ENCODE measurements at places on chromosomes 2 and 18. TPM values are rescaled to one million over a fixed set of nuclear protein-coding genes. Genes with fewer than 3 reads are reported as not detected.

The HOXD11 gene
- total RNA-seq: 0.40 TPM

DNA sequence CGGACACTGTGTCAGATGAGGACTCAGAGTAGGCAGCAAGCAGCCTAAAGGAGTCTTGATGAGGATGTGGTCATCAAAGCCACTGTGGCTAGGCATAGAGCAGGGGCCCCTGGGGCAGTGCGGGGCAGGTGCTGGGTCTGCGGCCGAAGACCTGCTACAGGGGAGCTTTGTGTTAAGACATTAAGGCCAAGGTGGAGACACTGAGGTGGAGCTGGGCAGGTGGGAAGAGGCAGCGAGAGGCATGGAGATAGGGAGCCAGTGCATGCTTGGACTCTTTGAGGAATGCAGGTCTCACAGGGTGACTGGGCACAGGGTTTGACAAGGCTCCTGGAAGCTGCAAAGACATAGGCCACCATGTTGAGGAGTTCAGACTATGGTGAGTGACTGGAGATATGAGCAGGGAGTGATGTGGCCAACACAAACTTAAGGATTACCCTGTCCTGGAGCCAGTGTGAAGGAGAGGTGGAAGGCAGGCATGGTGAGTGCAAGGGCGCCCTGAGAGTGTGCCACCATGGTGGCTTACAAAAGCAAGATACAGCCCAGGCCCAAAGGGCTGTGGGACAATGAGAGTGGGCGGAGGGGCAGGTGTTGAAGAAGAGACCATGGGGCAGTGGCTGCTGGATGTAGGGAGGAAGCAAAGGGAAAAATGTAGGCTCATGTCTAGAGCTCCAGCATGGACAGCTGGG lies 450.9 kb upstream of the HS6ST1 start:
- DNase-seq: peak; percentile 44

GRCh38 chr2:11695576-11695975 lies 25.6 kb upstream of the NTSR2 start:
- DNase-seq: no peak

DNA sequence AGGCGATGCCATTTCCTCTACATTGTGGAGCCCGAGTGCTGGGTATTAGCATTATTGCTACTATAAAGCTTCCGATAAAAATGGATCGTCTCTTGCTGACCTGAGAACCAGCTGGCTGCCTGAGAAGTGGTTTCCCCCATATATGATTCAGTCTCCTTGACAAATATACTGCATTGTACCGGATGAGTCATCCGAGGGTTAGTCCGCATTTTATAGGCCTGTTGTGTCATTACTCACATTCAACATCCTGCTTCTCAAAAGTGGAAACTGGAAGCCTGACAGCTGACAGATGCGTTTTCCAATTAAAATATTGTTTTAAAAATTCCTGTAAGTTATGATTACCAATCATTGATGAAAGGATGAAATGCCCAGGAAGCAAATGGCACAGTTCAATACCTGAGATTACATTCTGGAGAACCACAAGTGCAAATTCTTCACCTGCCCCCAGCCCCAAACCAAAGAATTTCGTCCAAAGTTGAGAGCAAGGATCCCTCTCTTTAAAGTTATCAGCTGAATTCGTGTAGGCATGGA lies 65.7 kb downstream of the SPRED2 start:
- DNase-seq: no peak

GRCh38 chr2:85134255-85134895 lies 1.2 kb downstream of the TCF7L1 start:
- DNase-seq: peak; percentile 75

GRCh38 chr2:58794103-58794502 lies 553.0 kb upstream of the FANCL start:
- no peak for DNase-seq

GRCh38 chr2:111100087-111100764 lies 20.5 kb upstream of the BCL2L11 start:
- DNase-seq: no peak

DNA sequence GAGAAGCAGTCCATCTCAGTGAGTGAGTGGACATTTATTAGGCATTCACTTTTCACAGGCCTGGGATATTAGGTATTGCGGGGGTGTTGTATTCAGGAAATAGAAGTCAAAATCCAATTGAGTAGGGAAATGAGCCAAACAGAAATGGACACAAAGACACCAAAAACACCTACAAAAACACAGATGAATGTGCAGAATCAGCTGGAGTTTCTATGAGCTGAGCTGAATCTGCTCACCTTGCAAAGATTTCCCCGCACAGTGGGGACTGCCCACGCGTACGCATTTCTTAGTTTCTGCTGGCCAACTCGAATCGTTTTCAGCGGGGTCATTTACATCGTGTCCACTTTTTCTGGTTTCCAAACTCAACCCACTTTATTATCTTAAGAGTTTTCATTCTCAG lies 160.0 kb downstream of the BCL2 start:
- DNase-seq: no peak

- no peak for DNase-seq
These were observed 556.3 kb downstream of the ARHGAP15 start for GRCh38 chr2:143685421-143686078.

- no peak for DNase-seq
These were observed 153.3 kb upstream of the OTX1 start for GRCh38 chr2:62897187-62897827.

GRCh38 chr2:143530758-143531157 lies 401.5 kb downstream of the ARHGAP15 start:
- no peak for DNase-seq

- peak; percentile 63 for DNase-seq
These were observed 28.8 kb downstream of the PSD4 start for GRCh38 chr2:113202305-113203216.

GRCh38 chr2:10002681-10003080 lies 40.7 kb upstream of the KLF11 start:
- DNase-seq: no peak

DNA sequence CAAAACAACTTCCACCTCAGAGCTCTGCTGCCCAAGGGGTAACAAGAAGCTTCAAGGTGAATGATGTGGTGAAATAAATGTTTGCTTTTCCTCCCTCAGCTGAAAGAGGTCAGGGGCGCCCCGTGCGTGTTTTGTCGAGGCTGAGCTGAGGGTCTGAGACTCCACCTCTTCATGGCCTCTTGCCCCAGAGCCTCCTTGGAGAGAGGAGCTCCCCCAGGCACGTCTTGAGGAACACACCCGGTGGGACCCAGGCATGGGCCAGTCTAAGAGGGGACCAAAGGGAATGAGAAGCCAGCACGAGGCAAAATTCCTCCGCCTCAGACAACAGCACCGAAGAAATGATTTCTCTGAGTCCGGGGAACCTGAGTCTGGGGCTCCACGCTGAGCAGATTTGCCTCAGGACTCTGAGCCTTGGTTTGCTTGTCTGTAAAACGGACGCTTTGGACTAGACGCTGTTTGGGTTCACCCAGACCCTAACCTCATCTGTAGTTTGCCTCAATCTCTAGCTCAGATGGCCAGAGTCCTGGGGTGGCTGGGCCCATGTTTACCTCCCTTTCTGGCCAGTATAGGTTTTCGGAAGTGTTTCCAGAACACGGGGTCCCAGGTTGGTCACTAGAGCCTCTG lies 56.4 kb upstream of the ODC1 start:
- DNase-seq: peak; percentile 37

The ZBTB14 gene
- total RNA-seq: 16.7 TPM

GRCh38 chr18:50192995-50193795 lies 1.8 kb downstream of the MYO5B start:
- DNase-seq: no peak

DNA sequence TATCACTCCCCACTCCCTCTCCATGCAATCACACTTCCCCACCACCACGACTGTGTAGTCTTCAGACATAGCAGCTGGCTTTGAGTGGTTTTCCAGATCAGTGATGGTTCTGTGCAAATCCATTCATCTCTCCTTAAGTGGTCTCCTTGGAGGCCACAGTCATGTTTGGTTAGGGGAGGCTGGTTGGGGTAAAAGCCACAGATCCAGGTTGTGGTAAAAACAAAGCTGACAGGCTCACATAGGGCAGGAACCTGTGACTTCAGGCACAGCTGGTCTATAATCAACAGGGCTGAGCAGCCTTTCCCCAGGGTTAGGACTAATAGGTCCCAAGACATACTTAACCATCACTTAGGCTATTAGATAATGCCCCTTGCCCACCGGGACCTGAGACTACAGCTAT lies 46.2 kb upstream of the FZD7 start:
- no peak for DNase-seq

GRCh38 chr2:146366276-146366675 lies 1478.6 kb upstream of the ACVR2A start:
- DNase-seq: no peak

The CIDEA gene
- 5.0 TPM for total RNA-seq

The EN1 gene
- total RNA-seq: not detected

DNA sequence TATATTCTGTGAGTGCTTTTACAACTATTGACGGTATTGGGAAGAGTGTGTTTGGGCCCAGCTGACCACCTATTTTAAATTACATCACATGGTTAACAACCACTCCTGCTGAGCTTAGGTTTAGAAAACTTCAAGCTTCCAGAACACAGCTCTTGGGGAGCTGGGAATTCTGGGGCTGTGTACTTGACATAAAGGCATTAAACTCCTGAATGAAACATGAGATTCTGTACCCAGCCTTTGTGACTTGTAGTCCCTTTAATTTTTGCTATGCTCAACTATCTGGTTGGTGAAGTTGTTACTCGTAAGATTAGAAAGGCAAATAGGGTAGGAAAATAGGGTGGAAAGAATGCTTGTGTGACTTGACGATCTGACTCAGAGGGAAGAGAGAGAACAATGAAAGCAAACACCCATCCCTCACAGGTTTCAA lies 66.9 kb downstream of the LTBP1 start:
- no peak for DNase-seq

The PRKAG3 gene
- total RNA-seq: 0.49 TPM

The RAB17 gene
- total RNA-seq: 1.1 TPM

The GPD2 gene
- 56.4 TPM for total RNA-seq

DNA sequence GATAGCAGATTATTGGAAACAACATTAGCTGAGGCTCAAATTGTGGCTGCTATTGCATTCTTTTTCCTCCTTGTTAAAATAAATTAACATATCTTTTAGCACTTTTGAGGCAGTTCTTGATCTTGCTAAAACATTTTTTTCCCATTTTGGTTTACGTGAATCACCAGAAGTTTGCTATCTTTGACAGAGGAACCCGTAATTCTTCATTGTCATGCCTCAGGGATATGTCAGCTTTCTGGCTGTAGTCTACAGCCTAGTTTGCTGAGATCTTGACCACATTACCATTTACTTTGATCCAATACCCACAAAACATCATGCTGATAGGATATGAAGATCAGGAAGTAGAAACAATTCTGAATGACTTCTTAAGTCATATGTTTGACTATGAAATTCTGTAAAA lies 25.1 kb upstream of the FANCL start:
- no peak for DNase-seq

The MDH1 gene
- 81.0 TPM for total RNA-seq

DNA sequence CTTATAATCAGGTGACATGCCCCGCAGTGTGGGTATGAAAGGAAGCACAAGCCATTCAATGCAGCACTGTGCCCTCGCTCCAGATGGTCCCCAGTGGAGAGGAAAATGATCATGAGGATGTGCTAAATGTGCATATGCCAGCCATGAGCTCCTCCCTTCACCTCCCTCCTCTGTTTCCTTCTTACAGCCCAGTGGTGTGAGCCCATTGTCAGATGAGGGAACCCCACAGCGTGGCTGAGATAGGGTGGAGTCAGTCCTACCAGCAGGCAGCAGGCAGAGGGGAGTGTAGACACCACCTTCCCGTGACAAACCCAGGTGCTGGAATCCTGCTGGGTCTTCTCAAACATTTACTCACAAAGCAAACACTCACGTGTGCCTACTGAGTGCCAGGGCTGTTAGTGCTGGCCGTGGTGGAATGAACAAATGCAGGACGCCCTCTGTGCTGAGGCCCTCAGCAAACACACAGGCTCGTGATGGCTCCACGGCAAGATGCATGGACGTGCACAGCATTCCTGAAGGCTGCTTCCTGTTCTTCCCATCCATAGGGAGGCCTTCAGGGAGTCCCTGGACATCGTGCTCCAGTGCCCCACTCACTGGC lies 181.7 kb upstream of the TPO start:
- no peak for DNase-seq

DNA sequence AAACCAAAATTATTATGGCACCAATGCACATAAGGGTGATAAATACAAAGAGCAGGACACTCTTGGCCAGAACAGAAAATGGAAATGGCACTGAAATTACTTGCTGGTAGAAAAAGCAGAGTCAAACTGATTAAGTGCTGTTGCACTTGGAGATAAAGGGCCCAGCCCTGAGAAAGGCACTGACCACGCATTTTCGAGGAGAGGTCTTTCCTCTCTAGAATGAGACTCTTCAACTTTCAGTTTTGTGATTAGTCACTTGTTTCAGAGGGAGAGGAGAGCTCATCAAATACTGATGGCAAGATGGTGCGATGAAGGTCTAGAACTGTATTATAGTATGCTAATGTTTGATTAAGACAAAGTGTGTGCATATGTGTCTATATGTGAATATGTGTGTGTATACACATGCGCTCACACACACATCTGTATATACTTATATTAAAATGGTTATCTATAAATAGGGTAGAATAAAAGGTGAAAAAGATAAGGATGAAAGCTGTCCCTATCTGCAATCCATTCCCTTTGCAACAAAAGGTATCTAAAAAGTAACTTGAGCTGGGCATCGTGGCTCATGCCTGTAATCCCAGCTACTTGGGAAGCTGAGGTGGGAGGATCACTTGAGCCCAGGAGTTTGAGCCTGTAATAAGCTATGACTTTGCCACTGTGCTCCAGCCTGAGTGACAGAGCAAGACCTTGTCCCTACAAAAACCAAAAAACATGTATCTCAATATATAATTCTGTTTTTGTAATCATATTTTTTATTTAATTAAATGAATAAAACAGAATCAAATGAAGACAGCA lies 48.8 kb upstream of the ZDBF2 start:
- DNase-seq: no peak

The DARS1 gene
- total RNA-seq: 71.1 TPM

GRCh38 chr18:50687491-50687890 lies 127.6 kb downstream of the MAPK4 start:
- DNase-seq: peak; percentile 35

GRCh38 chr2:127479219-127479825 lies 47.0 kb downstream of the IWS1 start:
- DNase-seq: no peak

DNA sequence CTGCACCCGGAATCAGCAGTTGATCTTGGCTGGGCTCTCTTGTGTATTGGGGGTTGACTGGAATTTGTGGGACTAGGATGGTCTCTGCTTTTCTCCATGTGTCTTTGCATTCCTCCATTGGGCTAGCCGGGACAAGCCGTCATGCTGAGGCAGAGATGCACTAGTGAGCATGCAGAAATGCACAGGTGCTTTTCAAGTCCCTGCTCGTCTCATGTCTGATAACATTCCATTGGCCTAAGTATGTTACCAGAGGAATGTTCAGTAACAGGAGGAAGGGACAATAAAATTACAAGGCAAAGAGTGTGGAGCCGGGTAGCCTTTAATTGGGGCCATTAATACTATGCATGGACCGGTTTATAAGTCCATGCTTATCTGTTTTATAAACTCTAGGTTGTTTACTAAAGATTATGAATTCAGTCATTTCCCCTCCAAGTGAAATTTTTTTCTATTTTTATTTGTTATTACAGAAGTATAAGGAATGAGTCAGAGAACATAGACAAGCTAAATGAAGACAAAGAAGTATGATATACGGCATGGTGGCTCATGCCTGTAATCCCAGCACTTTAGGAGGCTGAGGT lies 24.4 kb upstream of the AAK1 start:
- DNase-seq: no peak

The C2orf15 gene
- not detected for total RNA-seq

The PLA2R1 gene
- total RNA-seq: 31.6 TPM

- DNase-seq: no peak
These were observed 2.7 kb downstream of the VSNL1 start for GRCh38 chr2:17543131-17543660.

The L3MBTL4 gene
- total RNA-seq: 8.7 TPM

Data from sciatic nerve (tissue), 2 donors.